NCI-H2029 (cell line): ENCODE measurements at places on chromosomes 2 and 18.
A peak's percentile ranks its signal among the peaks of the same experiment; 100 is the strongest.

DNA sequence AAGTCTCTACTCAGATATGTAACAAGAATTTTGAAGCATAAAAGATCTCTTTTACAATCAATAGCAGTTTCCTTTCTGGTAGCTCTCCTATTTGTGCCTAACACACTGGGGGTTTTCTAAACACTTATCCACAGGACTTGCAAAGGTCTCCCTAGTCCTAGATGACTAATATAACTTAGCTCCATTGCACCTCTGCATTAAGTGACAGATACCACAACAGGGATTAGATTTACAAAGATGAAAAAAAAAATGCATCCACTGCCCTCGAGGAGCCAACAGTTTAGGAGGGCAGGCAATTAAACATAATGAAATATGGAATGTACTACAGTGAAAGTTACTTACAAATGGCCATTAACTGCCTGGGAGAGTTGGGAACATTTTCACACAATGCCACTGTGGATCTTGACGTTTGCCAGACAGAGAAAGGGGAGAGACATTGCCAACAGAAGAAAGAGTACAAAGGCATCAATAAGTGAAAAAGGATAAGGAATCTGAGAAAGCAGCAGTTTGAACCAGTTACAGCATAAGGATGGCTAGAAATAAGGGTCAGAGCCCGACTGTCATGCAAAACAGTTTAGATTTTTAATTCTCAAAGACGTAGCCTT, 14.3 kb downstream of the PPP3R1 start:
- DNase-seq = no peak

GRCh38 chr2:215528555-215528954, 92.7 kb upstream of the FN1 start:
- DNase-seq = no peak

DNA sequence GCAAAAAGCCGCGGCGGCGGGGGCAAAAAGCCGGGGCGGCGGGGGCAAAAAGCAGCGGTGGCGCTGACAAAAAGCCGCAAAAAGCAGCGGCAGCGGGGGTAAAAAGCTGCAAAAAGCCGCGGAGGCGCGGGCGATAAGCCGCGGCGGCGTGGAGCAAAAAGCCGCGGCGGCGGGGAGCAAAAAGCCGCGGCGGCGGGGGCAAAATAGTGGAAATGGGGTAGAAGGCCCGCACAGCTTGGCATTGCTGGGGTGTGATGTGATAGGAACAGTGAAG, 450.1 kb downstream of the ANKRD30B start:
- no peak for DNase-seq

DNA sequence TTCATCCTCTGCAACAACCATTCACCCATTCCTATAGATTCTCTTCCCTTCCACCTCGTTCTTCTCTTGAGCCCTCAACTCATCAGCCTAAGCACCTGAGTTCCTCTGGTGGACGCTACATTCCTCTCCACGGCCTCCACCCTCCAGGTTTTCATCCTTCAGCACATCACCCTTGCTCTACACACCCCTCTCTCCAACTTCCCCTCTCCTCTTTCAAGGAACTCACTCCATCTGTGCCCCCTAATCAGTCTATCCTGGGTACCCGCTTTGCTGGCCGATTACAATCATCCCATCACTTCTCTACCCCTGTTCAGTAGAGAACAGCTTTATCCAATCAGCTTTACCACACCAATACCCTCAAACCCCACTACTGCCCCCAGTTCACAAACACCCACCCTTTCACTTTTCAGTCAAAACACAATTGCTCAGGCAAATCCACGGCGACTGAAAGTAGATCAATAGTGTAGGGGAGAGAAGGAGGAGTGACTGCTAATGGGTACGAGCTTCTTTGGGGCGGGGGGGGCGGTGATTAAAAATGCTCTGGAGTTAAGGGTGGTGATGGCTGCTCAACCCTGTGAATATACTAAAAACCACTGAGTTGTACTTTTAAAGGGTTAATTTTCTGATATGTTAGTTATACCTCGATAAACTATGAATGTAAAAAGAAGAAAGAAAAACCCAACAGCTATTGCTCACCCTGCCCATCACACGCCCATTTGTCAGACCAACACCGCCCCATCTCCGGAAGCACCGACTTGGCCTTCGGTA, 857 bp downstream of the DYM start:
- no peak for DNase-seq

GRCh38 chr2:166256896-166257295, 118.8 kb downstream of the SCN9A start:
- DNase-seq = no peak

- DNase-seq = no peak
These were observed 260.5 kb downstream of the DYSF start for GRCh38 chr2:71713581-71714580.

DNA sequence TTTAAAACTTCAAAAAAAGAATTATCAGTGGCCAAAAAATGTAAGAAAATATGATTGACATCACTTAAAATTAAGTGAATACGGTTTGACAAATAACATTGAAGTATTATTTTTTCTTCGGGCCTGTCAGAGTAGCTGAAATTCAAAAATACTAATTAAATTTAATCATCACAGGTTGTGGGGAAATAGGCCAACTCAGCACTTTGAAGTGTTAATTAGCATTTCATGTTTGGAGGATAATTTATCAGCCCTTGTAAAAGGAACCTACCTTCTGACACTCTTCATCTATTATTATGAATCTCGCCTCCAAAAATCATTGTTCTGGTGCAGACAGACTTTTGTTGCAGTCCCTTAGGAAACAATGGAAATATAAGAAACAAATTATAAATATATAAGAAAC, 17.6 kb upstream of the OR6B3 start:
- DNase-seq = no peak

DNA sequence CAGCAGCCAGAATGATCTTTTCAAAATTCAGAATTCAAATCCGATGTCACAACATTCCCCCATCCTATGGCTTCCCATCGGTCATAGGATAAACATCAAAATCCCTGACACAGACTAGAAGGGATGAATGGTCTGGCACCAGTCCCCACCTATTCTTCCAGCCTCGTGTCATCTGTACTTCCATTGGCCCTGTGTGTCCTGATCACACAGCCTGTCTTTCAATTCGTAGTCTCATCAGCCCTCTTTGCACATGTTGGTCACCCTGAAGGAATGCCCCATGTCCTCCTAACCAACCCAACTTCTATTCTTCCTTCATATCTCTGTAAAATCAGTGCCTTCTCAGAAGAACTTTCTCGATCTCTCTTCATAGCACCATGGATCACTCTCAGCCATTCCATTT, 157.2 kb downstream of the NEB start:
- DNase-seq = no peak

GRCh38 chr2:134348239-134348638, 94.4 kb downstream of the MGAT5 start:
- no peak for DNase-seq

DNA sequence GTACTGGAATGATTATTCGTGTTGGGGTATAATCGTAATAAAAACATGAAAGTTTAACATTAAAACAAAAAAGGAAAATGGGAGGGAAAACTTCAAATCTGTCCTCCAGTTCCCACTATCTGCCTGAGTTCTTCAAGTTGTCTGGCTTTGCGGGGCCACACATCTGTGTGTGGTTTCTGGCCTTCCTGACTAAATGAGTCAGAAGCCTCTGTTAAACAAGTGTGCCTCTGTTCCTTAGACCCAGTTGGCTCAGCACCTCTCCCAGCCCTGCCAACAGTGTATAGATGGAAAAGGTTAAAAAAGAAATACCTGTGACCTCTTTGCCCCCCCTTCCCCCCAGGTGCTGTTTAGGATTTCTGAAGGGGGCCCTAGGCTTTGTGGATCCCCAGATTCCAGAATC, 30.2 kb downstream of the XDH start:
- DNase-seq = no peak

- DNase-seq = no peak
These were observed 16.8 kb upstream of the BOK start for GRCh38 chr2:241541564-241542277.

DNA sequence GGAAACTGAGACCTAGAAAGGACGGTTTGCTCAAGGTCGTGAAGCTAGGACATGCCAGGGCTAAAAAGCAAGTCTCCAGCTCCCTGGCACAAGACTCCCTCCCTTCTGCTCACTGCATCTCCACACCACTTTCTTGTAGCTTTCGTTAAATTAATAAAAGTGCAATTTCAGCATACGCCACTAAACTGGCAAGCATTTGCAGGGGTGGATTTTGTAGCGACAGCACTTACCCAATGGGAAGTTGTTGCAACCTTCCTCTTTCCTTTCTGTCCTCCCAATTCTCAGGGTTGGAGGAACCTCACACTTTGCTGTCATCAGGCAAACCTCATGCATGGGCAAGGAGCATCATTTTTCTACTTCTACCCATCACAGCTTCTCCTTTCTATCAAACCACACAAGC, 7.4 kb upstream of the RHOB start:
- no peak for DNase-seq

- DNase-seq = no peak
These were observed 672.7 kb downstream of the ZEB2 start for GRCh38 chr2:143847257-143847656.

DNA sequence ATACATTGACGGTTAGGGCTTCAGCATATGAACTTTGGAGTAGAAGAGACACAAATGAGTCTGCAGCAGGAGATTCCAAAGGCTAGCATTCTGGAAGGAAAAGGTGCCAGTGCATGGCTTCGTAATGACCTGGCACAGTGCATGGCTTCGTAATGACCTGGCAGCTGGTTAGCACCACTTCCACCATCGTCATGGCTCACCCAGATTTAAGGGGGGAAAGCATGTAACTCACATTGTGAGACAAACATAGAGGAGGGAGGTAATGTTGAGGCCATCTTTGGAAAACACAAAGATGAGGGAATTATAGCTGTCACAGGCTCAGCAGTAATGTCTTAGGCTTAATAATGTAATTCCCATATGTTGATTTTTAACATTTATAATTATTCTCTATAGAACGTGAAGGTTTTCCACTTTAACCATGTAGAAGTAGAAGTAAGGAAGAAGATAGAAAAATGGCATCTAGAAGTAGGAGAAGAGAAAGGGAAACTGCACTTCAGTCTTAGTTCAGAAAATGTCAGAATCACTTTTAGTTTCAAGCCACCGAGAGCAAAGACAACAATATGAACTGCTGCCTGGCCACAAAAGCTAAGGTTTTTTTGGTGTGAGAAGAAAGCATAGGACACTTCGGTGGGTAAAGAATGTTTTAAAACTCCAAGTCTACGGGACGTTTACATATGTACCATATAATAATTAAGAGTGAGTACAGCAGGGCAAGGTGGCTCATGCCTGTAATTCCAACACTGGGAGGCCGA, 6.8 kb upstream of the STK25 start:
- no peak for DNase-seq

DNA sequence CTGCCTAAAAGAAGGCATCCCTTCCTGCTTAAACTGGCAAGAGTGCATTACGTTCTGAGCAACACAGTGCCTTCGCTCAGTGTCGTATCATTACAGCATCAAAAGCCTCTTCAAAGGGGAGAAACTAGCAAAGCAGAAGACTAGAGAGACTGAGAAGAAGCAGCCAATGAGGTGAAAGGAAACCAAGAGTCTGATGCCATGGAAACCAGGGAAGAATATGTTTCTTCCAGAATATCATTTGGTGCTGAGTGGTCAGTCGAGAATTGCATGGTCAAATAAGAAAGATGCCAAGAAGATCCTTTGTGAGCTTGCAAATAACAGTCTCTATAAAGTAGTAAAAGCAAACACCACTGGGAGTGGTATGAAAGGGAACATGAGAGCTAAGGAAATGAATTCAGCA, 312.1 kb upstream of the CHST9 start:
- DNase-seq = no peak

DNA sequence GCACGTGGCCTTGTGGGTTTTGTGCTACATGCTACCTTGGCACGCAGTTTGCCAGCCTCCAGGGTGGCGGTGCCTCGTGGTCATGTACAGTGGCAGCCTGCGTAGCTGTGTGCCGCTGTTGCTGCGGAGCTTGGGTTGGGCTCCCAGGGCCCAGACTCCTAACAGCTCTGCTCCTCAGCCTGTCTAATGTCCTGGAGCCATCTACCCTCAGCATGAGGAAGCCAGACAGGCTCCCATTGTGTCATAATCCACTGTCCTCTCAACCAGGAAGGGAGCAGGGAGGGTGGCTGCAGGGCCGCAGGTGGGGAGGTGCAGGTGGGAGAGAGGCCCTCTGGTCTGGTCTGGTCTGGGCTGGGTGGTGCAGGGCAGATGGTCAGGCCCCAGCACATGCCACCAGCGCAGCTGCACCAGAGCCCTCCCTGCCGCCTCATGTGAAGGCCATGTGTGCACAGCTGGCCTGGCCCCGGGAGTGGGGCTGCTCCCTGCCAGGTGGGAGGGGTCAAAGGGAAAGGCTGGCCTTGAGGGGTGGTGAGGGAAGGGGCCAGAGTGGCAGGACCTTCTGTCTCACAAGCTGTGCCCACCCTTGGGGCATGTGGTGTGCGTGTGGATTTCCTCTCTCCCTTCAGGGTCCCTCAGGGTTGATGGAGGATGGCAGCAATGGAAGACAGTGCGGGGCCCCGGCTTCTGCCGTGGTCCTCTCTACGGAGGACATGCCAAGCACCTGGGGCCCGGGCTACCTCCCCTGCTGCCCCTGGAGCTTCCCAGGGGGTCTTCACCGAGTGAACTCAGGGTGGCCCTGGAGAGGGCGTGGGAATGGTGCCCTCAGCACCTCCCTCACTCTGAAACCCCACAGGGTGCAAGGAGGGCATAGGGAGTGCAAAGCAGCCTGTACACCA, 4.8 kb downstream of the ATOH8 start:
- DNase-seq = peak; percentile 66

- DNase-seq = no peak
These were observed 2.7 kb downstream of the OTX1 start for GRCh38 chr2:63053081-63053888.

DNA sequence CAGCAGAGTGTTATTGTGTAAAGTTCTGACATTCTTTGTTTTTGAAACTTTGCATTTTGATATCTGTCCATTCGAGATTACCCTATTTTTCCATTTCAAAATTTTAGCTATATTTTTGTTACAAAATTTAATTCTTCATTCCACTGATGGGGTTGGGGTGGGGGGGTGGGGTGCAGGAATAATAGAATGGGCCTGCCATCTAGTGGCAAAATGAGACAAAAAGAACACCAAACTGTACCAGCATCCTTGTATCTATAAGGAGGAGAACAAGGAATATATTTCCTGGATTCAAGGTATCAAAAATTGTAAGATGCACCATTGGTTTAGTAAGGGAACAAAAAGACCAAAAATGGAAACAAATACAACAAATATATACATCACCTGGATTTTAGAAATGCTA, 27.9 kb upstream of the TTR start:
- no peak for DNase-seq

- DNase-seq = no peak
These were observed 46.7 kb upstream of the GPR17 start for GRCh38 chr2:127599211-127599610.

DNA sequence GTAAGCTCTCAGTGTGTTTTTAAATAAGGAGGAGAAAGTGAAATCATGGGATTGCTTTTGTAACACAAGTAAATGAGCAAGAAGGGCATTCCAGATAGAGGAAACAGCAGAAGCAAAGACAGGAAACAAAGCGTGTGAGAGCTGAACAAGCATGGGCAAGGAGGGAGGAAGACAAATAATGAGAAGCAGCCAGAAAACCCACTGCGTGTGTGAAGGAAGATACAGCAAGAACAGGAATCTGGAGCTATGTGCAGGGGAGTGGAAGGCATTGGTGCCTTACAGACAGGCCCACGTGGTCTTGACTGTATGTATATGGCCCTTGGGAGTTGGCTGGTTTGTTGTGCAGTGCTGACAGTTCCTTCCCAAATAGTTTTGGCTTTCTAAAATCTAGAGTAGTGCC, 88.6 kb downstream of the AAK1 start:
- no peak for DNase-seq

GRCh38 chr18:26652501-26652900, 104.1 kb upstream of the KCTD1 start:
- DNase-seq = no peak

GRCh38 chr2:149552226-149552625, 35.3 kb downstream of the MMADHC start:
- no peak for DNase-seq
